ENCODE measurements at places on chromosomes 4 and X. TPM values are rescaled to one million over a fixed set of nuclear protein-coding genes. Genes with fewer than 3 reads are reported as not detected.

The ASB12 gene
- total RNA-seq, result not detected

The MAGEC3 gene
- total RNA-seq, result not detected

The BANK1 gene
- total RNA-seq, result 0.08 TPM

The GAGE2A gene
- total RNA-seq, result not detected

The MND1 gene
- total RNA-seq, result 0.35 TPM

The PTPN13 gene
- total RNA-seq, result 35.5 TPM

The SSX2 gene
- total RNA-seq, result not detected

The MAGEC1 gene
- not detected for total RNA-seq
